ENCODE measurements at places on chromosomes 1 and 21.

DNA sequence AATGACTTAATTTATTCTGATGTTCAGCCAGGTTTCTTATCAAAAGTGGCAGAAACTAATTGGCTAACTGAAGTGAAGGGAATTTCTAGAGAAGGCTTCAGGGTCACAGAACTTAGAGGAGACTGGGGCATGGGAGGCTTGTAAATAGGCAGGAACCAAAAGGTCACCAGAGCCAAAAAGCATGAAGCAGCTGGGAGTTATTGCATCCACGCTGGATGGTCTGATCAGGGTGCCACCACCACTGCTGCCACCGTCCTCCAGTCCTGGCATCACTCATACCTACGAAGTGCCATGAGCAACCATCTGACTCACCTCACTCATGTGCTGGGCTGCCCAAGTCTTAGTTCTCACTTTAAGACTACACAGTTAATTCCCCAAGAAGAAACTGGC lies 82.5 kb upstream of the DPH5 start:
- no peak for DNase-seq

DNA sequence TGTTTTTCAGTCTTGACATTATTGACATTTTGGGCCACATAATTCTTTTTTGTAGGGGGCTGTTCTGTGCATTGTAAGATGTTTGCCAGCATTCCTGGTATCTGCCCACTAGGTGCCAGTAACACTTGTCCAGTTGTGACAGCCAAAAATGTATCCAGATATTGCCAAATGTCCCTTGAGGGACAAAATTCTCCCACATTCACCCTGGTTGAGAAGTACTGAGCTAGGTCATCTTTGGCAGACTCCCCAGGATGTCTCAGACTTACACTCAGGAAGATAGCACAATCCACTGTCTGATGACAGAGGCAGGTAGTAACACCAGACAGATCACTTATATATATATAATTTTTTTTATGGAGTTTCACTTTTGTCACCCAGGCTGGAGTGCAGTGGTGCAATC lies 5.9 kb downstream of the CD48 start:
- DNase-seq, result no peak

- DNase-seq, result no peak
Observed at GRCh38 chr1:223763881-223764280, 51.5 kb downstream of the CAPN2 start.

DNA sequence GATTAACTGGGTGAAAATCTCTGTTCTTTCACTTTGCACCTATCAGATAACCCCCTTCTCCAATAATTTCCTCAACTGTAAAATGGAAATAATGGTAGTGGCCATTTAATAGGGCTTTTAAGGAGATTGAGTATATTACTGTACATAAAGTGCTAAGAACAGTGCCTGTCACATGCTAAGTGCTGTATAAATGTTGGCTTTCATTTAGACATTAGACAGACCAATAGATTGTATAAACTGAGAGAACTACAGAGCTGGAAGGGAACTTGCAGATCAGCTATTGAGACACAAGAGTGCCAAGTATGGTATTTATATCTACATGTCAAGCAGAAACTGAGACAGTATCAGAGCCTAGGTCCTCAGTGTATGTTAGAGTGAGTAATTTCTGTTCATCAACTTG lies 934.7 kb downstream of the PLA2G4A start:
- DNase-seq, result no peak

- DNase-seq, result no peak
Observed at GRCh38 chr1:3731583-3732433, 20.4 kb upstream of the CCDC27 start.

- DNase-seq, result no peak
Observed at GRCh38 chr1:190172651-190173430, 304.8 kb downstream of the BRINP3 start.

GRCh38 chr1:178361847-178362246 lies 134.9 kb downstream of the CLEC20A start:
- no peak for DNase-seq

DNA sequence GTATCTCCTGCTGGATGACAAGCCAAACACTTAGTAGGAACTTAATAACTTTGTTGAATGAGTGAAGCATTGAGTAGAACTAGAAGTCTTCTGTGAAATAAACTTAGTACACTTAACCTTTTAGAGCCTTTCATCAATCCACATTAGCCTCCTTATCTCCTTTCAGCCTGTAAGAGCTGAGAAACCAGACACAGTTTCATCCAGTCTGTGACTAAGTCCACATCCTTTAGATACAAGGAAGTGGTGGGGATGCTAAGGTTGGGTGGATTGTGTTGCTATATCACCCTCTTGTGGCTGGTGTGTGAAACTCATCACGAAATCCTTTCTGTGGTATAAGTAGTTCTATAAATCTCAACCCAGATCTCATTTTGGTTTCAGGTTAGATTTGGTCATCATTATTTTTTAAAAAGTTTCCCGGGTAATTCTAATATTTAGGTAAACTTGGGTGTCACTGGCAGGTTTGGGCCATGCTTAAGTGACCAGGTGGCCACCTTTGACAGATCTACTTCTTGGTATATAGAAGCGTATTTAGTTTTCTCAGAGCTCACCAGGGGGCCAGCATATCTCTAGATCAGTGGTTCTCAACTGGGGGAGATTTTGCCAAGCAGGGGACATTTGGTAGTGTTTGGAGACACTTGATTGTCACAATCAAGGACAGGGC lies 27.8 kb upstream of the CD84 start:
- DNase-seq, result no peak

- DNase-seq, result no peak
Observed at GRCh38 chr1:156534424-156535060, 34.0 kb upstream of the MEF2D start.

DNA sequence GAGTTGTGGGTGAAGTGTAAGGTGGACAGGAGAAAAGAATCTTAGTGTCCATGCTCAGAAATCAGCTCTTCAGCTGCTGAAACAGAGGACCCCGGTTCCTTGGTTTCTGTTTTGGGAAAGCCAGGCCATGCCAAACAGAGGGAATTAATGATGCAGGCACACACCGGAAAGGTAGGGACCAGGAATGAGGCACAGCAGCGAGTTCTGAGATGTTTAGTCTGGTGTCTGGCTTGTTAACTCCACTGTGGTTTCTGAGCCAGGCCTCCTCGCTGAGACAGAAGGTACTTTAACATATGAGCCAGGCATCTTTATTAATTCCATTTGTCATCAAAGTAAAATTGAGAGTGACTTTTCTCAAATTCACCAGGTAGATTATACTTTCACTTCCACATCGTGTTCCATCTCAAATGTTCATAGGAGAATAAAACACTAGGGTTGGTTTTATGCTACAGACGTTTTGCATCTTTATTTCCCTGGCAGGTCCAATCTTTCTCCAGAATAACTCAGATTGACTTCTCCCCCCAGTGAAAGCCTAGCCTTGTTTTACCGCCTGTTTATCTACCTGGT lies 23.5 kb downstream of the LRRC8D start:
- DNase-seq, result peak; percentile 44

- no peak for DNase-seq
Observed at GRCh38 chr21:44653656-44654575, 543 bp downstream of the KRTAP12-4 start.

GRCh38 chr1:17586172-17586964 lies 46.9 kb downstream of the ARHGEF10L start:
- DNase-seq, result no peak

GRCh38 chr21:14587266-14587665 lies 41.2 kb upstream of the SAMSN1 start:
- no peak for DNase-seq

- DNase-seq, result no peak
Observed at GRCh38 chr1:156101880-156102279, 12.6 kb upstream of the LMNA start.

GRCh38 chr21:42002421-42002958 lies 7.7 kb downstream of the ZBTB21 start:
- DNase-seq, result peak; percentile 87

DNA sequence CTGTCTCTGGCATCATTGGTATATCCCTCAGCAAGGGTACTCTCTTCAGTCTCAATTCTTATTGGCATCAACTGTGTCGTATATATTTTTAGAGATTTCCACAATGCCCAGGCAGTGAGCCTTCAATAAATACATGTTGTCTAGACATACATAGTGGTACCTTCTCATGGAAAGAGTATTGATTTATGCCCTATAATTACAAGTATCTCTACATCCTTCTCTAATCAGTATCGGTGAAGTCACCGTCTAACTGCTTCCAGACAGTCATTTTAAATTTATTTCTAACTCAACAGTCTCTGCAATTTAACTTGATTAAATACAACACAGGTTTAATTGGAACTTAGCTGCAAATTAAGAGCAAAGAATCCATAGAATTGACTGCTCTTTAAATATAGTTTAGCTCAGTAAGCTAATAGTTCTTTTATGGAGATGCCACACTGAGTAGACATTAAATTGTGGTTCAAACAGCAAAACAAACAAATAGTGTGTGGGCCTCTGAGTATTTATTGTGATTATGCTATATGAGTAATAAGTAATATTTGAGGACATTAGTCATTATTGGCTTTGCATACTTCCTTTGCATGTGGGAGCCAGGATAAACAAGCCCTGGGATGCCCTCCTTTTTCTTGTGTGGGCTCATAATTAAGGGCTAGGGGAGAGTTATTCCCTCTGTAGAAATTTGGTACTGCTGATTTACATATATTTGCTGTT lies 126.9 kb upstream of the DUSP10 start:
- DNase-seq, result no peak

GRCh38 chr1:178946855-178947676 lies 76.2 kb upstream of the ANGPTL1 start:
- DNase-seq, result no peak

DNA sequence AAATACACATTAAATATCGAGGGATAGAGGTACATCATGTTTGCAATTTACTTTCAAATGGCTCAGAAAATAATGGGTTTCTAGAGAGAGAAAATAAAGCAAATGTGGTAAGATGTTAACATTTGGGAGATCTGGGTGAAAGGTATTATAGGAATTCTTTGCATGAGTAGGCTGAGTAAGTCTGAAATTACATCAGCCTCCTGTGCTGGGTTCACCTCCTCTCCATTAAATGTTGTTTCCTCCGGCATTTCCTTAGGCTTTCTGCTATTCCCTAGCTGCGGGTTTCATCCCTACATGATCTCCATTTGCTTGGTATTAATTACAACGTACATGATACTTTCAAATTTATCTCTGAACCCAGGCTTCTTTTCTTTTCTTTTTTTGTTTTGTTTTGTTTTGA lies 31.6 kb downstream of the ZMYND12 start:
- DNase-seq, result no peak

DNA sequence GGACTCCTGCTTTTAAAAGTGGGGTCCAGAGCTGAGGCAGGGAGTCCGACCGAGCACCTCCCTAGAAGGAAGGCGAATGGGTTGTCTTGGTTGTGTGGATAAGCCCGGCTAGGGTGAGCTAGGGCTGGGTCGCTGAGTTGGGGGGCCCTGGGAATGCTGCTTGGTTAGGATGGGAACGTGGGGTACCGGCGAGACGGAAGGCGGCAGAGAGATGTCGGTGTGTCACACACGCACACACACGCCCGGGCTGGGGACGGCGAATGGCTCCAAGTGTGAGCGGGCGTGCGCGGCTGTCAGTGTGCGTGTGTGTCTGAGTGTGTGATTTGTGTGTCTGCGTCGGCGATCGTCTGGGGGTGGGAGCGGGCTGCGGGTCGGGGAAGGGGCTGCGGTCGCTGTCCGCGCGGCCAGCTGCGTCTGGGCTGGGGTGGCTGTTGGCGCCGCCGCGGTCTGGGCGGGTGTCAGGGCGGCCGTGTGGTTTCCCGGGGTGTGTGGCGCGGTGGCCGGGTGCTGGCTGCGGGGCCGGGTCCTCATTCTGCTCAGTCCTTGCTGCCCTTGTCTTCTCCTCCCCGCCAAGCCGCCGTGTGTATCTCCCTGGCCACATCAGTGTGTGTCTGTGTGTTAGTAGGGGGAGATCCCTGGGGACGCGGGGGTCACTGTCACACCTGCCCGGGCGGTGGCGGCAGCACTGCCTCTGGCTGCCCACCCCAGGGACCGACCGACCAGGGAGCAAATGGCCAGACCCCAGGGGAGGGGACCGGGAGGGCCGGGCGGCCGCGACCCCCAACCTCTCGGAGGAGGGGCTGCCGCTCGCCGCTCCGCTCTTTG lies 1.1 kb downstream of the EFNA3 start:
- no peak for DNase-seq

- no peak for DNase-seq
Observed at GRCh38 chr1:11279630-11280029, 6.6 kb downstream of the UBIAD1 start.

GRCh38 chr1:153693466-153693865 lies 15.0 kb downstream of the NPR1 start:
- no peak for DNase-seq

DNA sequence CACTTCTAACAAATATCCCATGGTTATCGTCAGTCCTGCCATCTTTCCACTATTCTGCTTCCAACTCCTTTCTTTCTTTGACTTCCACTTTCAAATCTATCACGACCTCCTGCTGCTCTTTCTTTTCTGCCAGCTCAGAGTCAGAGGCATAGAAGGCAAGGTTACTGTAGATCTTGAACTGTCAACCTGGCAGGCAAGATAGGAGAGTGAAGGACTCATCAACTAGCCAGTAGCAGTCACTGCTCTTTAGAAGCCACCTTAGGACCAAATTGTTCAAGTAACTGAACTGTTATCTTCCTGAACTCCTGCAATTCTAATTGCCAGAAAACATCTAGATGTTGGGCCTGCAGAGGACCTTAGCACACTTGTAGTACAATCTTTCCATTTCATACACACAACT lies 13.1 kb upstream of the FCER1A start:
- no peak for DNase-seq

- DNase-seq, result peak; percentile 10
Observed at GRCh38 chr1:36159614-36160387, 3.8 kb downstream of the MAP7D1 start.

- DNase-seq, result no peak
Observed at GRCh38 chr1:215794156-215794555, 227.1 kb downstream of the KCTD3 start.

DNA sequence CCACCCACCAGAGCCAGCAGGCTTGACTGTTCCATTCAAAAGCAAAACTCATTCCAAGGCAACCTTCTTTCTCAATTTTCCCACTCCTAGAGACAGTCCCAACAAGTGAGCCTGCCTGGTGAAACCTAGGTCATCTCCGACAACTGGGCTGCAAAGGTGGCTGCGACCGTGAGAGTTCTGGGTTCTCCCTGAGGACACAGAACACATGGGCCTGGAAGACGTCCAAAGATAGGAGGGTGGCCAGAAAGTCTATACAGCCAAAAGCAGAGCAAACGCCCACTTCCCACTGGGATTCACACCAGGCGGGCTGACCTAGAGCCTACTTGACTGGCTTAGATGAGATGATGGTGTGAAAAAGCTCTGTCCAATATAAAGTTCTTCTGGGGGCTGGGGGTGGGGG lies 90.2 kb upstream of the GRIK3 start:
- DNase-seq, result no peak

Measured in activated naive CD4-positive, alpha-beta T cell treated with anti-CD3 and anti-CD28 coated beads, Interleukin-2, amount 50 U/mL, for 72 hours (primary cell).